ENCODE measurements at places on chromosomes 16 and 17.

- DNase-seq, result no peak
Observed at GRCh38 chr16:28930652-28931051, 1.1 kb upstream of the CD19 start.

DNA sequence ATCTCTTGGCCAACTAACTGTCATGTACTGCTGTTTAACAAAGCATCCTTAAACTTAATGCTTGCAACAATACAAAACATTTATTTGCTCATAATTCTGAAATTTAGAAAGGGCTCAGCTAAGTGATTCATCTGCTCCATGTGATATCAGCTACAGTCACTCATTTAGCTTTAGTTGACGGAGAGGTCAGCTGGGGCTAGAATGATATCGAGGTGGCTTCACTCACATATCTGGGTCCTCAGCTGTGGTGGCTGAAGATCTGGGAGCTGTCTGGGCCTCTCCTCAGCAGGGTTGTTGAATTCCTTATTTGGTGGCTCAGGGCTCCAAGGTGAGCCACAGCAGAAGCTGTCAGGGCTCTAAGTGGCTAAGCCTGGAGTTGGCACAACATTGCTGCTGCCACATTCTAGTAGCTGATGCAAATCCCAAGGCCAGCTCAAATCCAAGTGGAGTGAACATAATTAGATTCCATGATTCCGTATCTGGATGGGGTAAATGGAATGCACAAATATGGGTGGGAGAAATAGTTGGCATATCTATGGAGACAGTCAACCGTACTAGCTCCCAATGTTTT is 62.8 kb downstream of the HS3ST3A1 start:
- DNase-seq, result no peak

GRCh38 chr17:29588562-29589411 is 661 bp downstream of the GIT1 start:
- no peak for DNase-seq

GRCh38 chr17:71180801-71181385 is 939.9 kb upstream of the SOX9 start:
- DNase-seq, result no peak

DNA sequence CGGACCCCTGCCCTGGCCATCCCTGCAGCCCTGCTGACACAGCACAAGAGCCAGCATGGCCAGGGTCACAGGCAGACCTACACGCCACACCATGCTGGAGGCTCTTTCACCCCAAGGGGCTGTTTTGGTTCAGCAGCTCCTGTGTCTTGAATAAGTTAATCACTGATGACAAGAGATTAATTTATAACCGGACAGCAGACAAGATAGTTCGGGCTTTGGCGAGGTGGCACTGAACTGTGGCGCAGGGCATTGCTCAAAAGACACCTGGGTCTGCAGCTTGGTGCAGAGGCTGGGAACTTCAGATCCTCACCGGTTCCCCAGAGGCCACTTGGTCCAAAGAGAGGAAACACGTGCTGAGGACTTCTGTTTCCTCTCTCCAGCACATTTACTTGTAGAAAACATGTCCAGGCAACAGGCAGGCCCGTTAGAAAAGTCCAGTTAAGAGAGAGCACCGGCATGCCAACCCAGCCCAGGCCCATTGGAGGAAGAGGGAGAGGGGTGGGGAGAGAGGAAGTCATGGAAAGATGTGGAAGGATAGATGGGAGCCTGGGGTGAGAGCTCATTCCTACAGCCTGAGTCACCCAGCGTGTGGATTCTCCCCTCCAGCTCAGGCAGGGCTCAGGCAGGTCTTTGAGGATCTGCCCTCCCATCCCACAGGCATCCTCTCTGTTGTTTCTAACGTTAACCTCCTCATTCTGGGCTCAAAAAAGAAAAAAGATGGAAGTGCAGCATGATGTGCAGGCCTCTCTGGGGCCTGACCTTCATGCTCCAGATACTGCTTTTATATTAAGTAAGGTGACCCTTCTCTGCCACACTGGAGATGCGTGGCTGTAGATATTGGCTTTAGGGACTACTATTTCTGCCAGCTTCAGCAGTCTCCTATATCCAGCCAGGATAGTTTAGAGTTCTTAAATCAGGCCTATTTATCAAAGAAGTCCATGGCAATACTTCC is 80.0 kb upstream of the HNF1B start:
- DNase-seq, result no peak

DNA sequence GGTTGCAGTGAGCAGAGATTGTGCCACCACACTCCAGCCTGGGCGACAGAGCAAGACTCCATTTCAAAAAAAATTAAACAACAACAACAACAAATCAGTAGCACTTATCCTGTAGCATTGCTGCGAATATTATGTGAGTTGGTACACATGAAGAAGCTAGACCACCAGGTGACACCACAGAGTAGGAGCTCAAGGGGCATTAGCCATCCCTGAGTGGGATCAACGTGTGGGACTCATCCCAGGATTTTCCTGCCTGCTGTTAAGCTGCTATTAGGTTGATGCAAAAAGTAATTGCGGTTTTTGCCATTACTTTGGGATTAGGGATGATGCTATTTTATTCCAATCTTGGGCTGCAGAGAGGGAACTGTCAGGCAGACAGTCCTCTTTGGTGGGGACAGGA is 47.2 kb downstream of the OTOA start:
- DNase-seq, result no peak

GRCh38 chr16:59289151-59289550 is 555.0 kb upstream of the GOT2 start:
- no peak for DNase-seq

GRCh38 chr16:46894036-46894672 is 10.0 kb downstream of the GPT2 start:
- DNase-seq, result no peak

DNA sequence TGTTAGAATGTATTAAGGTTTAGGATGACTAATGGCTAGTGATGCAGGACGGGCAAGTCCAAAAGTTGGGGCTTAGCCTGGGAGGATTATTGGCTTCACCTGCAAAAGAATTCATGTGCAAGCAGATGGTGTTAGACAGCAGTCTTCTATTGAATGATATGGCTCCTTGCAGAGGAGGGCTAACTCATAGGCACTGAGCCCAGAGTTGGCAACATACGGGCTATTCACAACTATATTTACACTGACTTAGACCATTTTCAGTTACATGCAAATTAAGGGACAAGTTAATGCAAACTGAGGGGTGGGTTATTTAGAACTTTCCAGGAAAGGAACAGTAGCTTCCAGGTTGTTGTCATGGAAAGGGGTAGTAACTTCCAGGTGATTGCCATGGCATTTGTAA is 1017.1 kb upstream of the EEF2KMT start:
- no peak for DNase-seq

- no peak for DNase-seq
Observed at GRCh38 chr16:49528060-49528865, 154.7 kb downstream of the C16orf78 start.

GRCh38 chr17:68903286-68903685 is 51.9 kb downstream of the ABCA8 start:
- no peak for DNase-seq

- no peak for DNase-seq
Observed at GRCh38 chr16:51473091-51473490, 322.0 kb upstream of the SALL1 start.

GRCh38 chr16:4510131-4510530 is 28.4 kb downstream of the CDIP1 start:
- DNase-seq, result no peak

DNA sequence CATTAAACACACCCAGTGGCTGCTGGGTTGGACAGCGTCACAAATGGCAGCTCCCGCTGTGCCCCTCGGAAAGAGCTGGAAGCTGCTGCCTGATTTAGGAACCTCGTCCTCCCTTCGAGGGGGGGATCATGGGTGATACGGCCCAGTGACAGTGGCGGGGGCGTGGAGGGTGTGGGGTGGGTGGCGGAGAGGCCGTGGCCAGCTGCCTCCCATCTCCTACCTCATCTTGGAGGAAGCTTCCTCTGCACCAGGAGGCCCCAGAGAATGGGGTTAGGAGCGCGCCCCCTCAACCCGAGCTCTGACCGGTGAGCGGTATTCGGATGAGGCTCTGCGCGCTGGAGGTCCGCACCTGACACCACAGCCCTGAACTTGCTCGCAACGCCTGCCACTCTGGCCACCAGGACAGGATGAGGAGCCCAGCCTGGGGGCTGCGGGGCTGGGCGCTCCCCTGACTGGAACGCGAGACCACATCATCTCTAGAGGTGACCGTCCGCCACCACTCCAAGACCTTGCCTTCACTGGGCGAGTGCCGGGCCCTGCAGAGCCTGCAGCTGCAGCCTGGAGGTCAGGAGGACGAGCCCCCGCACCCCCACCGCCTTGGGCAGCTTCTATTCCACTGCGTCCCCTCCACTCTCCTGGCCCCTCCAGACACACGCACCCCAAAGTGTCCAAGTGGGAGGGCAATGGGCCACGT is 80.9 kb downstream of the KLHDC4 start:
- no peak for DNase-seq

DNA sequence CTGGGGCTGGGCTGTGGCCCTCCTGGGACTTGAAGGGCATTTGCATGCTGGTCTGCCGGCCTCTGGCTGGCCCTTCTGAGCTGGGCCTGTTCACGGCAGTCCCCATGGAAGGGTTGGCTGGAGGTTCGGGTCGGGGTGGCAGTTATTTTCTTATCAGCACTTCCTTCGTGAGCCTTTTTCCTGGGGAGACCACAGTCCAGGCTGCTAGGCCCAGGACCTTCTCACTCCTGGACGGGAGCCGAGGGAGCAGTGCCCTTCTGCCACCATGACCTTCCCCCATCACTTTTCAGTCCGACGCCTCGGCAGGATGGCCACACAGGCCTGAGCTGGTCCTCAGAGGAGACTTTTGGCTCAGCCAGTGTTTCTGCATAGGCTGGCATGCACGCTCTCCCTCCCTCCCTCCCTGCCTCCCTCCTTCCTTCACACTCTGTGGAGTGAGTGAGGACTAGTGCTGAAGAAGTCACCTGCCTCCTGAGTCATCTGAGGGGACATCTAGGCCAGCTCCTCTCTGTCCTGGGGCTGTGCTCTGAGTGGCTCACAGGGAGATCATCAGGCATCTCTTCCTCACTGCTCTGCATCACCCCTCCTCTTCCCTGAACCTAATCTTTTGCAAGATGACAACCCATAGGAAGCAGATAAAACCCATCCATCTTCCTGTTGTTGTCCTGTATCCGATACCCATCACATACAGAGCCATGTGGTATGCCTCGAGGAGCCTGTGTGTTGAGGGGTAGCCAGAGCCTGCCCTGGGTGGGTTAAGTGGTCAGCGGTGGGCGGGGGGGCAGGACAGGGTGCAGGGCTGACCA is 109.7 kb downstream of the RAP1GAP2 start:
- no peak for DNase-seq

- DNase-seq, result no peak
Observed at GRCh38 chr17:81128774-81129173, 36.5 kb upstream of the PVALEF start.

- DNase-seq, result no peak
Observed at GRCh38 chr17:71748872-71749271, 371.9 kb upstream of the SOX9 start.

GRCh38 chr17:68777243-68777855 is 176.2 kb upstream of the FAM20A start:
- no peak for DNase-seq

DNA sequence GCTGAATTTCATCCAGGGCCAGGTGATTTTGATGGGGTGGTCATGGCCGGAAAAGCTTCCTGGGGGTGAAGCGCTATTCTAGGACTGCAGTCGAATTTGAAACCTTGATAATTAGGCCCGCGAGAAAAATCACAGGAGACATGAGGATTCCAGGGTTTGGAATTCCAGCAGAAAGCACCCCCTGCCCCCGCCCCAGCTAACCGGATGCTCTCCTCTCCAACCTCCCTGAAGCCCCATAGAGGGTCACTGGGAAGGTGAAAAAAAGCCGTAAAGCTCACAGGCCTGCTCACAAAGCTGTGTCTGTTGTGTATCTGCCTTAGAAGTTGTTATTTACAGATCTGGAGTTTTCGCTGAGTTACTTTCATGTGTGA is 1.2 kb upstream of the GINS2 start:
- DNase-seq, result no peak

DNA sequence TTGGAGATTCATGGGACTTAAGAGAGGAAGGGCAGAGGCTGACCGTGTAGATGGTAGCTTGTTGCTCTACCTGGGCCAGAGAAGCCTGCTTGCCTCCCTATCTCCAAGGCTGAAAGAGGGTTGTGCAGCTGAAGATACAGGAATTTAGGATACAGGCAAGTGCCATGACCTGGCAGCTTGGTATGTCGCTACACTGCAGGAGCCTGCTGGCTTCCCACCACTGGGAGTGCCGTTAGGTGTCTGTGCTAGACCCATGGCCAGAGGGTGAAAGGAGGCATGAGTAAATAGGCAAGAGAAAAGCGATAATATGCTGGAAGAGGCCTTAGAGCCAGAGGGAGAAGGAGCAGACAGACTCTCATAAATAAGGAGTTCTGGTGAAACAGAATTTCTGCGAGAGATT is 10.6 kb downstream of the NAA60 start:
- DNase-seq, result no peak

- no peak for DNase-seq
Observed at GRCh38 chr16:59212492-59213024, 478.4 kb upstream of the GOT2 start.

- DNase-seq, result no peak
Observed at GRCh38 chr16:83958846-83959565, 6.0 kb downstream of the OSGIN1 start.

DNA sequence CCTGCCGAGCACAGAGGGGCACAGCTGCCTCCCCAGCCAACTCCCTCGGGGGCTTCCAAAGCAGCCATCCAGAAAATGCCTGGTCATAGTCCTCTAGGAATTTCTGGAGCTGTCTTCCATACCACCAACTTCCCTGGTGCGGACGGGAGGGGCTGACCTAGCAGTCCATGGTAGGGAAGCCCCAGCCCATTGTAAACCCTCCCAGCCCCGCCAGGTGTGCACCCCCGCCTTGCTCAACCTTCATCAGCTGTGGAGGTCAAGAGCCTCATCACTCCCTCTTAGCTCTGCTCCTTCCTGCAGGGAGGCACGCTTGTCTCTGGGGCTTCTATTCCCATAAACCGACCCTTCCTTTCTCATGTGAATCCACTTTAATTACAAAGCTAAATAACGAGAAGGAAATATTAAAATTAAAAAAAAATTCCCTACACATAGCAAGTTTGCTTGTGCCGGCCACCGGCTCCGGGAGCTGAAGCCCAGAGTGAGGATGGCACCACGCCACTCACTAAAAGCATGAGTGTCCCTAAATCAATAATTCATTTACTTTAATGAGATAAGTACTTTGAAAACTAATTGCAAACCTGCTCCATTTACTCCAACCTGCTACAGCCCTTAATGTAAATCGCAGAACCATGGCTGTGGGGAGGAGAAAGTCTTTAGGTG is 181.4 kb downstream of the ENGASE start:
- no peak for DNase-seq

DNA sequence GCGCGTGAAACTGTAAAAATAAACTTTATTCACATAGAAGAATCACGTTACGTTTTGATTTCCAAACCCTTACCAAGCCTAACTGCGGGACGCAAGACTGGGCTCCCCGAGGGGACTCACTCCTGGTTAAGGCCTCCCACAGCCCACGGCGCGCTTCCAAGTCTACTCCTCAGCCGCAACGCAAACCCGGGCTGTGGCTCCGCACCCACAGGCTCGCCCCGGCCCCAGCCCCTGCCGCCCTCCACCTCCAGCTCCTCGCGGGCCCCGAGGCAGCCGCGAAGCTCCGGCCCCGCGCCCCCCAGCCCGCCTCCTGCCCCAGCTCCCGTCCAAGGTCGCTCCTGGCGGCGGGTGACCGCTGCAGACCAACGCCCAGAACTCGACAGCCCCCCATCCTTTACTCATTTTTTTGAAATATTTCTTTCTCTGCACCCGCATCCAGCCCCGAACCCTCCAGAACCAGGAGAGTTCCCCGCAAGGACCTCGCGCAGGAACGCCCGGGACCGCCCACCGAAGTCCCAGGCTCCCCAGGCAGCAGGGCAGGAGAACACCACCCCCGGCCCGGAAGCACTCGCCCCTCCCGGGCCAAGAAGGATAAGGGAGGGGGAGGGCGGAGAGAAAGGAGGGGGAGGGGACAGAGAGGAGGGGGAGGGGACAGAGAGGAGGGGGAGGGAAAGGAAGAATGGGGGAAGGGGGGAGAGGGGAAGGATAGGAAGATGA is 912 bp downstream of the USP22 start:
- DNase-seq, result no peak
